ENCODE measurements at places on chromosomes 11 and 22.
A peak's percentile ranks its signal among the peaks of the same experiment; 100 is the strongest.

DNA sequence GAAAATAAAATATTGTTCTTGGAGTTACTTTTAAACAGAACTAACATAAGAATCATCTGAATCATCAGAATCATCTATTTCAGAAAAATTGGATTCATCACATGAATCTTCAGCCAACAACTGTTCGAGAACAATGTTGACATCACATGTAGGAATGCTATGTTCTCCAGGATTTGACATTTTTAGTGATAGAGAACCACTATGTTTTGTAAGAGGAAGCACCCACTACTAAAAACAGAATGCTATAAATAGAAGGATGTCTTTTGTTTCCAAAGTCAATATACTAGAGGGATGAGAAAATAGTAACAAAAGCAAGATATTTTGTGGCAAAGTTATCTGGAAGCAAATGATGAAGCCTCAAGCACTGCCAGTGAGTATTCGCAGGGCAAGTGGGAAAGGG, 263.4 kb upstream of the DDI1 start:
- no peak for DNase-seq

DNA sequence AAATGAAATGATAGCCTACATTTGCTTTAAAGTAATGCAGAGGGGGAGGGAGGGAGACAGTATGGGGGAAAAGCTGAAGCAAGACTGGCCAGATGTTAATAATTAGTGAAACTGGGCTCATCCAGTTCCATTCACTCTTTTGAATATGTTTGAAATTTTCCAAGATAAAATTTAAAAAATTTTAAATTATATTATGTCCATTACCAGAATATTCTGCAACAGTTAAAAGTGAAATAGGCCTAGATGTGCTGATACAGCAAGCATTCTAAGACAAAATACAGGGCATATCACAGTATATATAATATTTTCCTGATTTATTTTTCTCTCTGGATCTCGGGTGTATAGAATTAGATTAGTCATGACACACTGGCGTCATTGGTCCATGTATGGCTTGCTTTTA, 13.6 kb upstream of the ZNRF3 start:
- DNase-seq = no peak

DNA sequence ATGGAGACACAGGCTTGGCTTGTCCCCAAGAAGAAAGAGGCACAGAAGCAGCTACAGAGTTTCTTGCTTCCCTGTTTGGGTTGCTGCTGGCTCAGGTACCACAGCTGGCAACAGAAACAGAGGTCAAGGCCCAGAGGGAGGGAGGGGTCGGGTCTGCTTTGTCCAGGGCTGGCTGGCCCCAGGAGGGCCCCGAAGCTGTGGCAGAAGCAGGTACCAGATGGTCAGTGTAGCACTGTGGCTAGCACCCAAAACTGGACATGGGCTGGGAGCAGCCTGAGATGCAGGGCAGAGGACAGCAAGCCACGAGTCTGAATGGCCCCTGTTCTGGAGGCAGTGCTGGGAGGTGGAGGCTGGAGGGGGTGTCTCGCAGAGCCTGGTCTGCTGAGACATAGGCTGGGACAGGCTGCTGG, 52.3 kb upstream of the CCDC188 start:
- no peak for DNase-seq

DNA sequence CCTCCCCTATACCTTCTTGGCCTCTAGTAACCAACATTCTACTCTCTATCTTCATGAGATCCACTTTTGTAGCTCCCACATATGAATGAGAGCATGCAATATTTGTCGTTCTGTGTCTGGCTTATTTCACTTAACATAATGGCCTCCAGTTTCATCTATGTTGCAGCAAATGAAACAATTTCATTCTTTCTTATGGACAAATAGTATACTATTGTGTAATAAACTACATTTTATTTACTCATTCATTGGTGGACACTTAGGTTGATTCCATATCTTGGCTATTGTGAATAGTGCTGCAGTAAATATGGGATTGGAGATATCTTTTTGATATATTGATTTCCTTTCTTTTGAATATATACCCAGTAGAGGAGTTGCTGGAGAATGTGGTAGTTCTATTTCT, 151.1 kb downstream of the JRKL start:
- no peak for DNase-seq

DNA sequence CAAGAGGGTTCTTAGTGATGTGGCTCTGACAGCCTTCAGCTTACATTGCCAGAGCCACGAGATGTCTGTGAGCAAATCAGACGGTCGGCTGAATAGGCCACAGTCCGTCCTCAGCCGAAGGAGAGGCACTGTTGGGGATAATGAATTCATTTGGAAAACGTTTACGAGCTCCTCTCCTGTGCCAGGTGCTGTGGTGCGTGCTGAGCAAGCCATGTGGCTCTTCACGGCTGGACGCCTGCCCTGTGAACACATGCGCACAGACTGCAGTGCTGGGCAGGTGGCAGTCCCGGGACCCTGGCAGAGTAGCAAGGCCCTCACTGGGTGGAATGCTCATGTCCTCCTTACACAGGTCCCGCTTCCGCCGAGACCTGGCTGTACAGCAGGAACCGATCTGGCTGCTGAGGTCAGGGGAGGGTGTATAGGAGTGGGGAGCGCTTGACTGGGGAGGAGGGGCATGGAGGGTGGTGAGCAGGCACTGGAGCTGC, 6.8 kb downstream of the TBC1D22A start:
- DNase-seq = no peak

GRCh38 chr11:129853518-129854231, 38.0 kb downstream of the TMEM45B start:
- peak; percentile 24 for DNase-seq

DNA sequence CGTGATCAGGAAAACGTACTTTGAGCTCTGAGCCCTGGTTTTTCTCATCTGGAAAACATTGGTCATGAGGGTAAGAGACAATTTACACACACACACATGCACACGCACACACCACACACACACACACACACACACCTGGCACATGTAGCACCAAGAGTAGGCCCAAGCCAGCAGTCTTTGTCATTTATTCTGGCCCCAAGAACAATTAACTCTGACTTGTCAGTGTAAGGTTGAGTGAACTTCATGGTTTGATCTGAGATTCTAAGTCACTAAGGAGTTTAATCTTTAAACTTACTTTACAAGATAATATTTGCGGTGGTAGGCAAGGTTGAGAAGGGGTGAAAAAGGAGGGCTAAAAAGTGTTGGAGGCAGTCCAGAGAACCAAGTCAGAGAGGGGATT, 44.1 kb downstream of the MMP20 start:
- no peak for DNase-seq

- DNase-seq = no peak
Observed at GRCh38 chr11:67153971-67154370, 34.9 kb downstream of the KDM2A start.

DNA sequence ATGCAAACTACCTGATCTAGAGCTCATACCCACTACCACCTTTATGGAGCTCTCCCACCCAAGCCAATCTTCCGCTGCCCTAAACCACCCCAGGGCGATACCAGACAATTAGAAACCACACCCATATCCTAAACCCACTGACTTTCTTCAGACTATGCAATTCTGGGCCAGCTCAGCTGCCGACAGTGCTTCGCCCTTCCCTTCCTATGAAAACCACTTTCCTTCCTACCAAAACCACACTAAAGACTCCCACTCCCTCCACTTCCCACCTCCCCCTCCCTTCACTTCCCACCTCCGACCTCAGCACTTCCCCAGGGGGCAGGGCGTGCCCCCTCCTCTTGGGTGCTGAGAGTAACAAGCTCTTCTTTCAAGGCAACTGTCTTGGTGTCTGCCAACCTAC, 25.1 kb downstream of the B3GAT1 start:
- no peak for DNase-seq

GRCh38 chr11:95514416-95515110, 275.0 kb downstream of the FAM76B start:
- DNase-seq = no peak

GRCh38 chr11:90274362-90274761, 51.5 kb upstream of the CHORDC1 start:
- DNase-seq = no peak

DNA sequence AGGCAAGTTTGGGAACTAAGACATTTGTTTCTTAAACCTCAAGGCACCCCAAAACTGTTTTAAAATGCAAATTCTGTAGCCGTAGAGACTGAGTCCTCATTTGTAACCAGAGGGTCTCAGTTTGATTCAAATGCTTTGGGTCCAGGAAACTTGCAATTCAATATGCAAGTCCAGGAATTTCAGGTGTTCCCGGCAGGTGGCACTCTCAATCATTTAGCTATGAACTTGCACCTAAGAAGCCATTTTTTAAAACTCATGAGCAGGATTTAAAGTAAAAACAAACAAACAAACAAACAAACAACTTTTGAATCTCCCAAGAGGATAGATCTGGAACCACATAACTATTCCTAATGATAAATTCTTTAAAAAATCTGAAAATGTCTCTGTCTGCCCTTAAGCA, 8.7 kb upstream of the ABTB2 start:
- DNase-seq = no peak

DNA sequence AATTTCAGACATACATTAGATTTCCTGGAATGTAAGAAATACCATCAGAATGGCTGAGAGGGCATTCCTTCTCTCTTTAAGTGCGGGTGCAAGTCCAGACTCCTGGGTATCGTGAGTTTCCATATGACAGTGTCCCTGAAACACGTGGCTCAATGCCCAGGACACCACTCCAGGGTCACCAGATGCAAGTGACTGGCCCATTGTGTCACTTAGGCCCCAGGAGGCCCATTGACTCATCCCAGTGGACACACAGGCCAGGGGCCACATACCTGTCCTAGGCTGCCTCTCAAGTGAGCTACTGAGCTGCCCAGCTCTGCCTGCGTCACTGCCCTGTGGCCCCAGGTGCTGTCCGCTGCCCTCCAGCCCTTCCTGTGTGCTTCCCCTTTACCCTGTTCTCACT, 18.5 kb downstream of the FBLN1 start:
- no peak for DNase-seq
